ENCODE measurements at places on chromosomes 2 and 18.

GRCh38 chr2:14903709-14904374 is 271.3 kb downstream of the LRATD1 start:
- DNase-seq, result peak; percentile 38

DNA sequence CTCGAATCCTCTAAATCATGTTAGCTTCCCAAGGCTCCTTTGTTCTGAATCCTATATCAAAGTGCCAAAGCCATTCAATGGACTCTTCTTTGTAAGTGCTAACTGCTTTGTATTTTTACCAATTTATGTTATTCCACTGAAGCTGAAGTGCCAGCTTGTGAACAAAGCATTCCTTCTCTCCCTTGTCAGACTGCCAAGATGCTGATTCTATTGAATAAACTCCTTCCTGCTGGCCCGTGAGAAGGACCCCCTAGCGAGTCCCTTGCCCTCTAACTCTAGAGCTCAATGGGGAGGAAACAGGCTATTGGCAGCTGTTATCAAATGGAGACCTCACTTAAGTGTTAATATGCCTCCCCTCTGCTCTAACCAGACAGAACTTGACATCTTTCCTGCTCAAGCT is 1097.9 kb upstream of the CNTNAP5 start:
- DNase-seq, result no peak

DNA sequence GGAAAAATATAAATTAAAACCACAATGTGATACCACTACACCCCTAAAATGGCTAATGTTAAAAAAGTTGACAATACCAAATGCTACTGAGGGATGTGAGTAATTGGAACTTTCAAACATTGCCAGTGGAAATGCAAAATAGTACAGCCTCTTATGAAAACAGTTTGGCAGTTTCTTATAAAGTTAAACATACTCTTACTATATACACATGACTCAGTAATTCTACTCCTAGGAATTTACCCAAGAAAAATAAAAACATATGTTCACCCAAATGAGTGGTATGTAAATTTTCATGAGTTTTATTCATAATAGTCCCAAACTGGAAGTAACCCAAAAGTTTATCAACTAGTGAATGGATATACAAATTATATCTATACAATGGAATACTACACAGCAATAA is 228.0 kb downstream of the CYP26B1 start:
- DNase-seq, result no peak

GRCh38 chr2:45771261-45771660 is 119.8 kb downstream of the PRKCE start:
- no peak for DNase-seq

DNA sequence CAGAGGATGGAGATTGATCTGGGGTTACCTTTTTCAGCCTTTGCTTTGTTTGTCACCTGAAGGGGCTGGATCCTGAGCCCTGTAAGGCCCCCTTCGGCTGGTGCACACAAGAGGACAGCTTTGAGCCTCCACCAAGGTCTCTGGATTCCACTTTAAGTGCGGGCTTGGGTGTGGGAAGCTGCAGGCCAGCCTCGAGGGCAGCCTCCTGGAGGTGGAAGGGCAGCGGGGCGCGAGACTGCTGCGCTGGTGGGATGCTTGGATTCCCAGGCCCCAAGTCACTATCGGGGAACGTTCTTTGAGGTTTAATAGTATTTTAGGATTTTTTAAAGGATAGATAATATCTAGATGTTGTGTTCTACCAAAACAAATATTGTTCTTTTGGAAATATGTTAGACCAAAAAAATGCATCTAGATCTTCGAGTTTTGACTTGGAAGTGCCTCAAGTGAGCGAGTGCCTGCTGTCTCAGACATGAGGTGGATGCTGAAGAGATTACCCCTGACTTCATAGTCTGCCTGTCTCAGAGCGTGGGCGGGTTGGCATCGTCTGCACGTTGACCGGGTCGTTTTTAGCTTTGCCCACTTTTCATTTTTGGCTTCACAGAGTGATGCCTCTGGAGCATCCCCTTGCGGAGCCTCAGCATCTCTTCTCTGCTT is 113.8 kb downstream of the AGAP1 start:
- DNase-seq, result no peak

DNA sequence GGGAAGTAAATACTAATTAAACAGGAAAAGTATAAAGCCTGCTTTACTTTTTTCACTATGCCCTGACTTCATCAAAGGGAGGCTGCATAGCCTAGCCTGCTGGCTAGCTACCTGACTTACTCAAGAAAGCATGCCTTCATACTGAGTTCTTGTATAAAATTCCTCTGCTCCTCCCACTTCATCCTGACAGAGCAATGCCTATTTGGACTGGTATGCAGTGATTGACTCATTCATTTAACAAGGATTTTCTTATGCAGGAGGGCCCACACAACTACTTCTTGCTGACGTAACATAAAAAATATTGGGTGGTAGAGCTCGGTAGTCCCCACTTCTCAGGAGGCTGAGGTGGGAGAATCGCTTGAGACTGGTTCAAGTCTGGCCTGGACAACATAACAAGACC is 70.5 kb downstream of the PRPF40A start:
- no peak for DNase-seq

DNA sequence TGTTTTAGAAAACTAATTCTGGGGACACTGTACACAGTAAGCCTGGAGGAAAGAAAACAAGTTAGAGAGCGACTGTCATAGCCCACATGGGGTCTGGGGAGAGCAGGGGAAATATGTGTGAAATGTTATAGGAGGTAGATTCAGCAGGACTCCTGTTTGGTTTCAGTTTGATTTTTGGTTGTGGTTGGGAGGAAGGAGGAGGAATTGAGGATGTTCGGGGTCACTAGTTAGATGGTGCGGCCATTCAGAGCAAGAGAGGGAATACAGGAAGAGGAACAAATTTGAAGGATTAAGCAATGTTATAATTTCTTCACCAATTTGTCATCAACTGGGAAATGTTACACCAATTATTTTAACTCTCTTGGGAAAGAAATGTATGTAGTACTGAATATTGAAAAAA is 25.1 kb downstream of the TTC39C start:
- no peak for DNase-seq

Data from activated naive CD4-positive, alpha-beta T cell treated with anti-CD3 and anti-CD28 coated beads, Interleukin-2, amount 50 U/mL, for 16 hours (primary cell).